ENCODE measurements at places on chromosomes 5 and 9.

- no peak for DNase-seq
Measured at GRCh38 chr9:128636024-128636390, 20.6 kb downstream of the DYNC2I2 start.

DNA sequence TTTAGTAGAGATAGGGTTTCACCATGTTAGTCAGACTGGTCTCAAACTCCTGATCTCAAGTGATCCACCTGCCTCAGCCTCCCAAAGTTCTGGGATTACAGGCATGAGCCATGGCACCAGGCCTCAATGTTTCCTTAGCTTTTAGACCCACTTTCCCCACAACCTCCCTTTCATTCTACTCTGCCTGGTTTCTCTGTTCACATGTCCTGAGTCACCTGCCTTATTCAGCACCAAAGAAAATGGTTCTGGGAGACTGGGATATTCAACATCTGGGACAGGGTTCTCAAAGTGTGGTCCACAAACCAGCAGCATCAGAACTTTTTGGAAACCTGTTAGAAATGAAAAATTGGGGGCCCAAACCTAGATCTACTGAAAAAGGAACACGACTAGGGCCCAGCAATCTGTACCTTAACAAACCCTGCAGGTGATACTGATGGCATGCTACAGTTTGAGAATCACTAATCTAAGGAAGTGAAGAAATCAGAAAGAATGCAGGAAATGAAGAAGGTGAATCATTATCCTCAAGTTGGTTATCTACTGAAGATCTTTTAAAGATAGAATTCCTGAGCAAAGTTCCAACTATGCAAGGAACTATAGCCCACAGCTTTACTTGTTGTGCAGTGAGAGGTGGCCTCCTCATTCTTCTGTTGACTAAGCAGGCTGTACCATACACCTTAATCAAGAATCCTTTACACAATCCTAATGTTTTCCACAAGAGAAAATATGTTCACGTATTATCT lies 51.8 kb upstream of the CTNNAL1 start:
- DNase-seq: no peak

- DNase-seq: no peak
Measured at GRCh38 chr5:147403651-147404640, 105.9 kb downstream of the DPYSL3 start.

GRCh38 chr5:106093134-106093533 lies 1577.6 kb downstream of the EFNA5 start:
- DNase-seq: no peak

DNA sequence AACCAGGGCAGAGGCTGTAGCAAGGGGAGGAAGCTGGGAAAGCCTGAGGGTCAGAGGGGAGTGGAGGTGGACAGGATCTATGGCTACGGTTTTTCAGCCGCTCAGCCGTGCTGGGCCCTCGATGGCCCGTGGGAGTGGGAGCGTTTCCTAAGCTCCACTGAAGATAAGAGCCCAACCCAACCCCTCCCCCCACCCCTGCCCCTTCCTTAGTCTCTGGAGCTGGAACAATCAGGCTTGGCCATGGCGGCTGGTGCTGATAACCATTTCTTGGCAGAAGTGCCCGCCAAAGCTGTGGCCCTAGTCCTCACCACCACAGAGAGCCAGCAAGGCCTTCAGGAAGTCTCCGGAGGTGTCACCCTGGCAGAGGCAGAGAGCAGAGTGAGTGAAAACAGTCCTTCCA lies 20.3 kb upstream of the TNIP1 start:
- DNase-seq: no peak

DNA sequence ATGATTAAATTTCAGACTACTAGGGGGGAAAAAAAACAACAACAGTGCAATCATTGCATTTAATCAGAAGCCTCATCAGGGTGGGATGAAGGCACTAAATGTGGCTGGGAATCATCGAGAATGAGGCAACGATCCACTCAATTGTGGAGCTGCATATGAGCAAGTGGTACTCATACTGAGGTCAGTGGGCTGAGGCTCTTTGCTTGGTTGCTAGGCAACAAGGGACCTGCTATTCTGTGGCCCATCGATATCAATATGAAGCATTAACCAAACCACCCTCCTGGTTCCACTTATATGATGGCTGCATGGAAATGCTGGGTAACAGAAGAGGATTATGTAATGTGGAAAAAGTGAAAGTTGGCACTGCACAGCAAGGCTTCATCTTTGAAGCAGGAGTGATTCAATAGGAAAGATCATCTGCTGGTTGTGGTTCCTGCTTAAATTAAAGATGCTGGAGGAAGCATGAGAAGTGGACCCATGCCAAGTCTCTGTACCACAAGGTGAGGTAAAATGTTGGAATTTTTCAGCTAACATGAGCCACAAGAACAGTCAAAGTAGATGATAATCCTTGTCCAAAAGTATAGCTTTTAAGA lies 159.8 kb upstream of the HMHB1 start:
- no peak for DNase-seq

Measured in stimulated activated CD4-positive, alpha-beta T cell treated with anti-CD3 and anti-CD28 coated beads, Interleukin-1b, Interleukin-23, amount 100 ng/mL, for 4 hours (primary cell).